NCI-H1105 treated with DMSO at 0.1 percent for 48 hours (cell line): ENCODE measurements at places on chromosomes 4 and X.

DNA sequence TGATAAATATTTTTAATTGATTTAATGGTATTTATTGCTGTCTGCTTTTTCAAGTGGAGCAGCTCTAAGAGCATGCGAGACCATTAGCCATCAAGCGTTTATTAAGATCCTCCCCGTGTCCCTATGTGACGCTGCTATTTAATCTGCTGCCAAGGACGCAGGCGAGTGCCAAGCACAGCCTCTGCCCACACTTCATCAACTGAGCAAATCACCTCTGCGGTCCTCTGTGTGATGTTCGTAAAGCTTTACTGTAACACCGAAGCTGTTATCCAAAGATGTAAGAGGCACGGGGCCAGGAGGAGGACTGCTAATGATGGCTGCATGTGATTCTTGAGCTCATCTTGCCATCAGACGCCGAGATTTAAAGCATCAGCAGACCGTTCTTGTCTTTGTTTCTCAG lies 79.5 kb downstream of the STOX2 start:
- no peak for DNase-seq

DNA sequence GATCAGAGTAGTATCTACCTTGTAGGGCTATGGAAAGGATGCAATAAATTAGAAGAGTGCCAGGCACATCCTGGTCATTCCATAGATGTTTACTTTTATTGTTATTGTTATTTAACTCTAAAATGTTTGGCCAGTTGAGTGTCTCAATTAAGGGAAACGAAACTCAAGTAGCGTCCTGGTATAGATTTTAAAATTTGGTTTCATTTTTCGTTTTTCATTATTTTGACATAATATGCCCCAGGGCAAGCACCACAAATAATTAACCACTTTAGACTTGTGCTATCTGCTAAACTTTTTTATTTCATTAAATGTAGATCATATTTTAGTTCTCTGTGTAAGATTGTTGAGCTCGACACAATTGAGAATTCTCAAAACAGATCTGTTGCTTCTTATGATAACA lies 179.7 kb upstream of the PRPS2 start:
- no peak for DNase-seq

DNA sequence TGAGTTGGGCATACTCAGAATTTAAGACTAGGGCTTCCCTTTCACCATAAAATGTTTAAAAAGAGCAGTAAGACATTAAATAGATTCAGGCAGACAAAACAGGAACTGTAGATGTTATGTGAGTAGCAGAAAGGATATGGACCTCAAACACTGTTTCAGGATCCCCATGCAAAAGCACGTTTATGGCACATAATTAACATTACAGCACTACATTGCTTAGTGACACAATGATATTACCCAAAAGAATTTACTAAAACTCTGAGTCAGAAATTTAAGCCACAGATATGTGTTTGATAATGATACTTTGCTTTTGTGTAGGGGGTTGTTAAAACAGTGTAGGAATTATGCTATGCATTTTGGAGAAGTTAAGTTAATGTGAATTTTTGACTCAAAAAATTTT lies 266.3 kb downstream of the PDGFC start:
- no peak for DNase-seq

DNA sequence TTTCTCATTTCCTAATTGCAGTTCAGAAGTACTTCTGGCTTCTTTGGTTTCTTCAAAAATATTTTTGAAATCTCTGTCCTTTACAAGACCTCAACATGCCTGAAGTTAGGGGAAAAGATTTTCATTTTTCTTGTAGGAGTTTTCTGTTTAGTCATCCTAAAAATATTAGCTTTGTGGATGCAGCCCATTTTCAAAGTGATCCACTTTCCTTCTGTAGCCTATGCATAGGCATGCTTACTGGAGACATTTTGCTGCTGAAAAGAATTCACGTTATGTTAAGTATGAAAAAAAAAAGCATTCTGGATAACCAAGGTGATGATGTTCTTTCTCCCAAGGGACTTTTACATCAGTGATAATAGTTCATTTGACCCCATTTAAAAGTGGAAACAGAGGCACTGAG lies 245.6 kb downstream of the THOC2 start:
- no peak for DNase-seq

DNA sequence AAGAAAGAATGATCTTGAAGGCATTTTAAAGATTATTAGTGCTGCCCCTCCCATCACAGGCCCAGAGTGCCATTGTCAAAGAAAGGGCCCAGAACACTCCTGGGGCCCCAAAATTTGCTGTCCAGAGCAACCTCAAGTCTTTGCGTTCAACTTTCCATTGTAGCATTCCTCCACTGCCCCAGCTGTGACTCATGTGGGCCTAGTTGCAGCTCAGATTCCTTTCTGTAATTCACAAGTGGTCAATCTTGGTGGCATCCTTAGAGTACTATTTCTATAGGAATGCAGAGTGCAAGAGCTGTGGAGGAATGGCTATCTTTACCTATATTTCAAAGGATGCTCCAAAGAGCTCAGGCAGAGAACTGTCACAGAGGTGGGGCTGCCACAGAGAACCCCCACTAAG lies 1500.8 kb upstream of the IGFBP7 start:
- DNase-seq: no peak

DNA sequence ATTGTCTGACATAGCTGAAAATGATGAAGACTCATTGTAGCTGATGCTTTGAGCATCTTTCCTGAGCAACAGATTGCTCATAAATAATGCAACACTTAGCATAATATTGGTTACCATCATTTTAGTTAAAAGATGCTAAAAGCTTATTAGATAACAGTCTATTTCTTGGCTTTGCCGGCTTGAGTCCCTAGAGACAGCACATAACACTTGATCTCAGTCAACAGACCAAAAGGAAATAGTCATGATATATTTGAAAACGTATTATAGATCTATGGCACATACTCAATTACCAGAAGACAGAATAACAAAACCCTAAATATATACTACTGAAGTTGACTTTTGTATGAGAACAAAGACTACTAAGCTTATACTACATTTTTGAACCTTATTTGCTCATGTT lies 846.7 kb upstream of the EPHA5 start:
- no peak for DNase-seq
